Esophagus muscularis mucosa (tissue), 4 donors: ENCODE measurements at places on chromosomes 1 and 21. TPM values are rescaled to one million over a fixed set of nuclear protein-coding genes. Genes with fewer than 3 reads are reported as not detected.

Gene PDPN
- 11.6 TPM for total RNA-seq

Gene NOTCH2NLA
- total RNA-seq = 24.5 TPM

Gene LCE3D
- total RNA-seq = not detected

Gene PKP1
- total RNA-seq = 0.50 TPM

Gene SLAMF6
- total RNA-seq = 0.42 TPM

Gene NID1
- total RNA-seq = 187 TPM

Gene PTGER3
- total RNA-seq = 5.4 TPM

Gene ECE1
- 101 TPM for total RNA-seq

Gene SAMSN1
- 1.6 TPM for total RNA-seq

Gene ZNF695
- not detected for total RNA-seq

Gene CSF3R
- 5.9 TPM for total RNA-seq

Gene THEM5
- total RNA-seq = not detected

Gene SIPA1L2
- total RNA-seq = 59.0 TPM

Gene TXNIP
- total RNA-seq = 2,819 TPM

Gene IPP
- total RNA-seq = 12.1 TPM

Gene DAB1
- 0.42 TPM for total RNA-seq

Gene SELE
- 1.7 TPM for total RNA-seq

Gene S100A3
- not detected for total RNA-seq

Gene KCNJ9
- not detected for total RNA-seq

Gene SLC2A5
- 0.06 TPM for total RNA-seq

Gene SHISA4
- 30.9 TPM for total RNA-seq

Gene MYCL
- total RNA-seq = 0.13 TPM

Gene MXRA8
- 129 TPM for total RNA-seq

Gene SPATA46
- total RNA-seq = not detected

Gene SIM2
- 0.42 TPM for total RNA-seq

Gene FCMR
- 2.5 TPM for total RNA-seq

Gene PAX7
- not detected for total RNA-seq
